Inflammatory macrophage (primary cell): ENCODE measurements at places on chromosomes 3 and 15.

GRCh38 chr3:73143821-73144237 lies 82.4 kb downstream of the EBLN2 start:
- no peak for DNase-seq

- DNase-seq = peak; percentile 57
Measured at GRCh38 chr3:183895296-183895695, 10.6 kb upstream of the PARL start.

GRCh38 chr15:51603002-51603401 lies 19.6 kb downstream of the DMXL2 start:
- DNase-seq = no peak

DNA sequence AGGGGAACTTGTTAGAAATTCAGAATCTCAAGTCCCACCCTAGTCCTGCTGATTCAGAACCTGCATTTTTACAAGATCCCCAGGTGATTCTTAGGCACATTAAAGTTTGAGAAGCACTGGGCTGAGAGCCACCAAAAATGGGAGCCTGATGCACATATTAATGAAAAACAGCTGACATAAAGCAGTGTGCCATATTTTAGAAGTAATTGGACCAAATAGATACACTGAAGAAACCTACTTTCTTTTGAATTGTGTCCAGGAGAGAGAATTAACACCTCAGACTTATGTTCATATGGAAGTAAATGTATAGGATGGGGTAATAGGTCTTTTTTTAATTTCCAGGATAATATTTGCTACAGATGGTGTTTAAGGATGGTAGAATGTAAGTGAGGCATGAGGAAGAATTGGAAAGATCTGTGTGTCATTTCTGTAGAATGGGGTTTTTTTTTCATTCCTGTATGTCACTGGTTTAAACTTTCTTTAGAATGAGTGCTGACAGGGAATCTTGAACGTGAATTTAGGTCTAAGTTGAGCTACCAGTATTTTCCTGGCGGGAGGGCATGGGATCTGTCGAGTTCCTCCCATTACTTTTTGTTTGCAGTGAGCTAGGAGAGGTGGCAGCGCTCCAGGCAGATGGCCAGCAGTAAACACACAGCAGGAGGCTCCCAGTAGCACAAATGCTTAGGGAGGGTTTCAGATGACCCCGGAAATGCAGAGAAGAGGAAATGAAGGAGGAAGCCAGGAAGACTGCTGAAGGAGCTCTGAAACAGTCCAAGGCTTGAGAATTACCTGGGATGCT lies 185.6 kb downstream of the PLCL2 start:
- DNase-seq = no peak

DNA sequence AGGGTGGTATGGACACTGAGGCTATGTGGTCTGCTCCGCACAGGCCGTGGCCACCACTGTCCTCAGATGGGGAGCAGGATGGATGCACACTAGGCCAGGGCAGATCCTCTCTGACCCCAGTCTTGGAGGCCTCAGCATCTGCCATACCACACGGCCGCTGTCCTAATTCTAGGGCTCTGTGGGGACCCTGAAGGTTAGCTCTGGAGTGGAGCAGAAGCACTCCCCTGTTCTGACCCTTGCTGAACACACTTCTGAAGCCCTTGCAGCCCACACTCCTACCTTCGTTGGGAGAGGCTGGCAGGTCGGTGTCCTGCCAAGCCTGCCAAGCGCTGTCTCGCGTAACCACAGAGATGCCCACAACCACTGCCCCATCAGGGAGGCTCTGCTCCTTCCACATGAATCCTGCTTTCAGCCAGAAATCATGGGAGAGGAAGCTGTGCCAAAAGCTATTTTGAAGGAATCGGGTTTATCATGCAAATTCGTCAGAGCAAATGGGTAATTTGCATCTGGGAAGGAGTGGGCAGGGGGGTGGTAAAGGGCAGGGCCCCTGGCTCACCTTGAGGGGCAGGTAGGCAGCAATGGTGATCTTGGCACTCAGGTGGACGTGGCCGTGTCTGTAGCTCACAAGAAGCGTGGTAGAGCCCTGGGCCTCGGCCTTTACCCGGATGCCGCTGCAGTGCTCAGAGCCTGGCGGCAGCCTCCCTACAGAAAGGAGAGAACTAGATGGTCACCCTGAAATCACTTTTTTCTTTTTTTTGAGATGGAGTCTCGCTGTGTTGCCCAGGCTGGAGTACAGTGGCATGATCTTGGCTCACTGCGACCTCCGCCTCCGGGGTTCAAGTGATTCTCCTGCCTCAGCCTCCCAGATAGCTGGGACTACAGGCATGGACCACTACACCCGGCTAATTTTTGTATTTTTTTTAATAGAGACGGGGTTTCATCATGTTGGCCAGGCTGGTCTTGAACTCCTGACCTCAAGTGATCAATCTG lies 54.4 kb downstream of the NUP210 start:
- no peak for DNase-seq

DNA sequence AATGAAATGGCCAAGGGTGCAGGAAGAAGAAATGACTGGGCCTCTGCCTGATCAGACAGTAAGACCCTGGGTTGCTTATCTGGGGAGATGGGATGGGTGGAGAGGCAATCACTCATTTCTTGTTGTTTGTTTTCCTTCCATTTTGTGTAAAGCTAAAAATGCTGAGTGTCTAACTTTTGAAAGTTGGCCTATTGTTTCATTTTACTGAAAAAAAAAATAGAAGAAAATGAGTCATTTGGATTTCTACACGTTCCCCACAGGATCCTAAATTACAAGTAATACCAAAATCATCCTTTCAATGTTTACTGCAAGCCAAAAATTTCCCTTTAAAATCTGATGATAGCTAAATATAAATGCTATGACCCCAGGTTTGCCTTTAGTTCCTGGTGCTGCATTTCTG lies 30.6 kb downstream of the PTX3 start:
- no peak for DNase-seq

- no peak for DNase-seq
Measured at GRCh38 chr3:143769616-143770015, 78.7 kb downstream of the SLC9A9 start.

- no peak for DNase-seq
Measured at GRCh38 chr3:106135451-106136160, 266.8 kb upstream of the CBLB start.

GRCh38 chr3:23294770-23295387 lies 91.8 kb downstream of the UBE2E2 start:
- no peak for DNase-seq

GRCh38 chr15:49423021-49423420 lies at the start of gene FGF7:
Gene FGF7 (plus strand): TSS chr15:49423242. CDS start chr15:49424298, 1,056 bp downstream.
- DNase-seq = no peak

- no peak for DNase-seq
Measured at GRCh38 chr3:158443632-158444031, 127.4 kb upstream of the MLF1 start.

DNA sequence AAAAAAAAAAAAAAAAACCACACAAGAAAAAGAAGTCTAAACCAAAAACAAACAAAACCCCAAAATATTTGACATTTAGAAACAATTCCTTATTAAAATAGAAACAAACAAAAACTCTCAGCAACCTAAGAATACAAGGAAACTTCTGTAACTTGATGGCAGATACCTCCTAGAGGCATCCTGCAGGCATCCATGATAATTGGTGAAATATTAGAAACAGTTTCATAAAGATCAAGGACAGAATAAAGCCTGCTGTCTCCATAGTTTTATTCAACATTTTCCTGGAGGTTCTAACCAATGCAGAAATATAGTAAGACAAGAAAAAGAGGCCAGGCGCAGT lies 63.0 kb upstream of the TRPM1 start:
- DNase-seq = no peak

DNA sequence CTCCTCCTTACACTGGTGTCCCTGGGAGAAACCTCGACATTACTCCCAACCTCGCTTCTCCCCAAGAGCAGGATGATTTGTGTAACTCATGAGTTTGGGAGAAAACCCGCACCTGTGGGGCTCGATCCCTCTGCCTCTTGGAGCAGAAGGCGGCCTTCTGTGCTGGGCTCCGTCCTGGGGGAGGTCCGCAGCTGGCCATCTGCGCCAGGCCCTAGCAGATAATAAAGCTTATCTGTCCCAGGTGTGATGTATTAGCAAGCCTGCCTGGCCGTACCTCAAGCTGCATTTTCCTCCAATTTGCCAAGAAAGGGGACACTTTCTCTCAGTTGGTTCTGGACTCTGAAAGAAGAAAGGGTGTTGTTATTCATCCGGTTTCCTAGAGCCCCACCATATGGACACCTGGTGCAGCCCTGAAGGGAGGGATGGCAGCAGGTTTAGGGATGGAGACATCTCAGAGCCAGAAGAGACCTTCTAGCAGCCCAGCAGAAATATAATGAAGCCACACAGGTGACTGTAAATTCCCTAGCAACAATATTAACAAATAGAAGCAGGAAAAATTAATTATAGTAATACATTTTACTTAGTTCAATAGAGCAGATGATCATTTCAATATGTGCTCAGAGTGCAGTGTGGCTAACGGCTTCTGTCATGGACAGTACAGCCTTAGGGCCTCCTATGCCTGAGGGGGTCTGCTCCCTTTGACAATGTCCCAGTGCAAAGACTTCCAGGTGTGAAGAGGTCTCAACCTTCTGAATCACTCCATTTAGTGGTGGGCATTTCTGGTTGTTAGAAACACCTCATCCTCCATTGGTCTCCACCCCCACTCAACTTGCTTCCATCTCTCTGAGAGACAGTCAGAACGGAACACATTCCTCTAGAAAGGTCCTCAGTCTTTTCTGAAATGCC lies 94.8 kb downstream of the CPN2 start:
- DNase-seq = no peak

GRCh38 chr3:46351646-46352045 lies 2.3 kb upstream of the CCR2 start:
- no peak for DNase-seq

DNA sequence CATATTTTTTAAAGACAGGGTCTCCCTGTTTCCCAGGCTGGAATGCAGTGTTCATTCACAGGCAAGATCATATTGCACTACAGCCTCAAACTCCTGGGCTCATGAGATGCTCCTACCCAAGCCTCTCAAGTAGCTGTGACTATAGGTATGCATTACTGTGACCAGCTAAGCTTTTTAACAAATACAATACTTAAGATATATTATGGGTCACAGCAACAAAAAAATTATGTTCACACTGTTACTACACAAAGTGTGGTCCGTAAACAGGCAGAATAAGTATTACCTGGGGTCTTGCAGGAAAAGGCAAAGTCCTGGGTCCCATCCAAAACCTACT lies 152.5 kb downstream of the VPS13C start:
- no peak for DNase-seq

- no peak for DNase-seq
Measured at GRCh38 chr3:71461749-71462483, 121.6 kb downstream of the FOXP1 start.

DNA sequence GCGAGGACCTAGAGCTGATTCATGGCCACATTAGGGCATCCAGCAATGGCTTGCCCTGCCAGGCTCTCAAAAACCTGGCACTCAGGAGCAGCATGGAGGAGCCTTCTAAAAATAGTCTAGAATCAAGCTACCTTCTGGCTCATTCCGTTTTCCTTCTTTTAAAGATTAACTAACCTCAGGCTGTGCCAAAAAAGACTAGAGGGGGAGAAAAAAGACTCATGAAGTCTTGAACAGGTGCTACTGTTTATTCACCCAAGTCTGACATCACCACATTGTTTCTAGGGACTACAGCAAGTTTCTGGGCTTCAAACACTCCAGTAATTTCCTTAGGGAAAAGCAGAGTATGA lies 125.8 kb downstream of the TNIK start:
- no peak for DNase-seq

GRCh38 chr15:75732809-75733451 lies 20.3 kb upstream of the CSPG4 start:
- DNase-seq = peak; percentile 66

DNA sequence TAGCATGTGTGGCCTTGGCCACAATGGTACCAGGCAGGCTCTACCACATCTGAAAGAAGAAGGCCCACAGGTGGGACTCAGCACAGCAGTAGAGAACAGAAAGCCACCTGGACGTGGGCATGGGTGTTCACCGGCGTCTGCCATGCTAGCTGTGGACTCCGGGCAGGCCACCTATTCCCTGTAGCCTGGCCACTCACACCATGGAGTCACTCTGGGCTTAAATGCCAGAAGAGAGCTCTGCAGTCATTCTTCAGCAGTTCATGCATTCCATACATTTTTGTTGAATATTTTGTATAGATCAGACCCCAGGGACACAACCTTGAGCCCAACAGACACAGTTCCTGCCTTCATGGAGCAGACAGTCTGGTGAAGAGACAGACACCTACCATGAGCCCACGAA lies 138.6 kb downstream of the SRGAP3 start:
- DNase-seq = no peak

DNA sequence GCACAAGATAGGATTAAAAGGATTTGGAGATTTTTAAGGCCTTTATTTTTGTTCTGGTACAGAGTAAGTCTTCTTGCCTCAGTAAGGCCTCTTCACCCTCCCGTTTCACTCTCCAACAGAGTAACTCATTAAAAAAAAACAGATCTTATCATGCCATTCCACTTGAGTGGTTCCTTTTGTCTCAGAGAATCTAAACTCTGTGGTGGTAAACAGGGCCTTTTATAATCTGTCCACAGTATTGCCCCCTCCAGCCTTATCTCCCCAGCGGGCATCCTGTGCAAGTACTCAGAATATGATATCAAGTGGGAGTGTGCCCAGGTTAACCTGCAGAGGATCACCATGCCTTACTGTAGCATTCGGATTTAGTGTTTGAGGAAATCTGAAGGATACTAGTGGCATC lies 20.3 kb upstream of the ATOSA start:
- DNase-seq = no peak

- DNase-seq = no peak
Measured at GRCh38 chr3:107954845-107955244, 136.0 kb downstream of the CD47 start.

GRCh38 chr3:56468184-56469106 lies at the start of gene ERC2:
Gene ERC2 (minus strand): TSS chr3:56468467.
- no peak for DNase-seq

GRCh38 chr3:178350763-178351162 lies 185.5 kb upstream of the KCNMB2 start:
- no peak for DNase-seq

DNA sequence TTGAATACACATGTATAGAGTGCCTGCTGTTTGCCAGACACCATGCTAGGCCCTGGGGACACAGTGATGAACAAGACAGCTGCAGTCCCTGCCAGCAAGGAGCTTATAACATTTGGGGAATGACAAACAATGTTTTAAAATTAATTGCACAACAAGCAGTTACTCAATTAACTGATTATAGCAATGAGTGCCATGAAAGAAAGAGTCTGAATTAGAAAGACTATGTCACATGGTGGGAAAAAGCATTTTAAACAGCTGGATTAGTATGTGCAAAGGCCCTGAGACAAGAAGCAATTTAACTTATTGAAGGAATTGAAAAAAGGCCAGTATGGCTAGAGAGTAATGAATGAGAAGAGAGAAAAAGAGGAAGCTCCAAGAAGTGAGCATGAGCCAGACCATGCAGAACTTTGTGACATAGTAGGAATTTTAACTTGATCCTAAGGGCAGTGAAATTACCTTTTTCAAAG lies 64.5 kb upstream of the PLXNA1 start:
- DNase-seq = peak; percentile 53

DNA sequence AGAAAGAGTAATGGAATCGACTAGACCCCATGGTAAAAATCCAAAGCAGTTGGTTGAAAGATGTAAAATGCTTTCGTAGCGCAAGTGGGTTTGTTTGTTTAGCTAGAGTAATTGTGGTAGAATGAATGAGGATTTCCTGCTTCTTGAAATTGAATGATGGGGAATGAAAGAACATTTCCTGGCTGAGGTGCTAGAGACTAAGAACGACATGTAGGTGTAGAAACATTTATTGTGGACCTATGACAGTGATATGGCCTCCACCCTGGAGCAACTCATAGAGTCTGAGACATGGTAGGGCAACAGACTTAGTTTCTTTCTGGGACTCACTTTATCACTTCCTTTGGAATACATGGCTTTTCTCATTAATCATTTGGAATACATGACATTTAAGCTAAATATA lies 467.6 kb upstream of the CFAP20DC start:
- no peak for DNase-seq

GRCh38 chr15:68769702-68770101 lies 51.0 kb downstream of the ANP32A start:
- no peak for DNase-seq
